Mammary epithelial cell (primary cell): ENCODE measurements at places on chromosomes 2 and 18. TPM values are rescaled to one million over a fixed set of nuclear protein-coding genes. Genes with fewer than 3 reads are reported as not detected.

GRCh38 chr2:19630921-19631320, 270.9 kb downstream of the TTC32 start:
- no peak for DNase-seq

- DNase-seq: no peak
Measured at GRCh38 chr2:36134281-36134680, 221.3 kb upstream of the CRIM1 start.

DNA sequence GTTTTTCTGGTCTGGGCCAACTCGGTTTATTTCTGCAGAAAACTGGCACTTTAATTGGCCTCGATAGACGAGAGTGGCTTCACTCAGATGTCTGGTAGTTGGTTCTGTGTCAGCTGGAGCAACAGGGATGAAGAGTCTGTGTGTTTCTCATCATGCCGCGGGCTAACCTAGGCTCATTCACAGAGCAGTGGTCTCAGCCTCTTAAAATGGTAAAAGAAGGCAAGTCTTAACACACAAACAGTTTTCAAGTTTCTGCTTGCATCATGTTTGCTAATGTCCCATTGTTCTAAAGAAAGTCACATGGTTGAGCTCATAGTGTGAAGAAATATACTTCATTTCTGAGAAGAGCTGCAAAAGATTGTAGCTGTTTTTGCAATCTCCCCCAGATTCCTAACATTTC, 37.5 kb upstream of the ANXA4 start:
- peak; percentile 96 for DNase-seq

DNA sequence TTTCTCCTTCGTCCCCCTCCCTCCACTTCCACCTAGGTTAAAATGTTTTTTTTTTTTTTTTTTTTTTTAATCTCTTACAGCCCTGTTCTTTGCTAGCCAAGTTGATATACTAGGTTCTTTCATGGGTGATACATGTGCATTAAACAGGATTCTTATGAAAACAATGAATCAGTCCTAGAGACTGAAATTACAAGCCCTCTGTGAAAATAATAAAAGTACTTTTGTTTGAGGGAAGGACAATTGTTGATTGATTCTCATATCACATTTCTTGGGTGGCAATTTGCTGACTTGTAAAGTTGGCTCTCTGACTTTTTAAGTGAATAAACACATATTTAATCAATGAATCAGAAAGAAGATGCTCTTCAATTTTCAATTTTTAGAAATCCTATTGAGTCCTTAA, 639.9 kb downstream of the LRP1B start:
- peak; percentile 60 for DNase-seq

DNA sequence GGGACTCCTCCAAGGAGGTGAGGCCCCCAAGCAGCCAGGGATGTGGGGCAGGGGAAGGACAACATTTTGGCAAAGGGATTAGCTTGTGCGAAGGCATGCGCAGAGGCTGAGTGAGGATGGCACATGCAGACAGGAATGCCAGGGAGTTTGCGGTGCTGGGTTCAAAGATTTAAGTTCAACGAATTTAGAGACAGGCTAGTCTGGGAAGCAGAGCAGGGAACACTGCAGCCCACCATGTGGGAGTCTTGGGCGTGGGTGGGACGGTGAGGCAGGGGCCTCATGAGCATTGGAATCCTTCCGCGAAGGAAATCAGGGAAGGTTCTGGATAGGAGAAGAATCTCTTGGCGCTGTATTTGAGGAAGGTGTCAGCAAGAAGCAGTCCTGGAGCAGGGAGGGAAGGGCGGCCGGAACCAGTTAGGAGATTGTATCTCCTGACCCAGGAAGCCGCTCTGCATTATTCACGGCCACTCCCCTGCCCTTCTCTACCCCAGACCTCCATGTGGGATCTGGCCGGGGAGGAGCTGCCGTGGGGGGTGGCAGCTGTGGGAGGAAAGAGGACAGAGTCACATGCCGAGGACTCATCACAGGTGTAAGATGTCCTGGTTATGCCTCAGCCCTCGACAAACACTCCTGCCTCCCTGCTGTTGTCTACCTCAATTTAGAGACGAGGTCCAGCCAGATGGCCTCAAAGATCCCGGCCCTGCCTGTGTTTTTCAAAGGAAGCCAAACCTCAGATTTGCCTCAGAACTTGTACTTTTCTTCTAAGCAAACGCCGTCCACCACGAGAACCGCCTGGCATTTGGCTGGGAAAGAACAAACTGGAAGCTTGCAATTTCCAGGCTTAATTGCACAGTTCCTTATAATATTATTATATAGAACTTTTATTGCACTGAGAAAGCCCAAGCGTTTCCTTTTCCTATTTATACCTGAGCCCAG, 123.7 kb upstream of the SMAD2 start:
- DNase-seq: no peak

DNA sequence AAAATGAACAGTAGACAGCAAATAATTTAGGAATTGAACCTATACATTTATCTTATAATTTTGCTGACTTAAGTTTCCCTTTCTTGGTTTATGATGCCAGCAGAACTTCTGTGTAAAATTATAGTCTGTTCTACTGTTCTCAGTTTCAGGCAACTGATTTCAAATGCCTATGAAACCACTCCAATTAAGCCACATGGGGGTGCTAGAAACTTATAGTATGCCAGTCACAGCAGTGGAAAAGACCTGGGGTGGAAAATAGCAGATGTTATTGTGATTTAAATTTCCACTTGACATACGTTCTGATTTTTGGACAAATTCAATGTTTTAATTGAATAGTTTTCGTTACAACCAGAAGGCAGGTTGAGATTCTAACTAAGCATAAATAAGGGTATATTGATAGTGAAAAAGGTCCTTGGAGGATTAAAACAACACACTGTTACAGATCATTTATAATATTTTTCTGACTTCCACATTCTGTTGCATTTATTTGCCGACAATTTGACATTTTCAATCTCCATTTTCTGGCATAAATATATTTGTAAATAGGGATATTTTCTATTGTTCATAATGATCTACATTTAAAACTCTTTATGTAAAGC, 61.4 kb downstream of the CPS1 start:
- DNase-seq: peak; percentile 19

GRCh38 chr2:55985406-55985805, 61.8 kb upstream of the EFEMP1 start:
- DNase-seq: no peak

DNA sequence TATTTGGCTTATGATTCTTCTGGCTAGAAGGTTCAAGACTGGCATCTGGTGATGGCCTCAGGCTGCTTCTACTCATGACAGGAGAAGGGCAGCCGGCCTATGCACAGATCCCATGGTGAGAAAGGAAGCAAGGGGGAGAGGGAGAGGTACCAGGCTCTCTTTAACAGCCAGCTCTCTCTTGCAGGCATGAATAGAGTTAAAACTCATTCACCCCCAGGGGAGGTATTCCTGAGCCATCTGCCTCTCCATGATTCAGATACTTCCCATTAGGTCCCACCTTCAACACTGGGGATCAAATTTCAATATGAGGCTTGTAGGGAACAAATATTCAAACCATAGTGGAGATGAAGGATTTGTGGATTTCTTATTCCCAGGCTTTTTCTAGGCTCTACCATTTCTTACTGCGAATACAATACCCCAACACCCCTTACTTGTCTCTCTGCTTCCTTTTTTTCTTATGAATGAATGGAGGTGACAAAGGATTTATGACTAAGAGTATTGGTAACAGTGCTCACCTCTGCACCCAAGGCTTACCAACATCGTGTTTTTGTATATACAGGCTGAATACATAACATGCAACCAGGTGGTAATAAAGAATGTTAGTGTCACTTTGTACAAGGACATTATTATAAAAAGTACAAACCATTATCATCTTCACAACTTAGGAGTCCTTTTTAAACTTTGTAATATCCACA, 454.6 kb upstream of the TRIB2 start:
- DNase-seq: no peak

DNA sequence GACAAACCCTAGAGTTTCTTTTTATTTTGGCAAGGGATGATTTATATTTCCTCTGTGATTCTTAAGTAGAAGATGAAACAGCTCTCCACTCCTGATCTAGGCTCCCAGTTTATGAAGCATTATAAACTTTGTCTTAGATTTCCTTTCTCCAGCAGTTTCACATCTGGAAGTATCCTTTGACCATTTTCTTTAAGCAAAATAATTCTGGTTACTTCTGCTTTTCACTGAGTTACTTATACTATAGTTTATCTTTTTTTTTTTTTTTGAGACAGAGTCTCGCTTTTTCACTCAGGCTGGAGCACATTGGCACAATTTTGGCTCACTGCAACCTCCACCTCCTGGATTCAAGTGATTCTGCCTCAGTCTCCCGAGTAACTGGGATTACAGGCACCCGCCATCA, 45.5 kb downstream of the KCMF1 start:
- DNase-seq: no peak

DNA sequence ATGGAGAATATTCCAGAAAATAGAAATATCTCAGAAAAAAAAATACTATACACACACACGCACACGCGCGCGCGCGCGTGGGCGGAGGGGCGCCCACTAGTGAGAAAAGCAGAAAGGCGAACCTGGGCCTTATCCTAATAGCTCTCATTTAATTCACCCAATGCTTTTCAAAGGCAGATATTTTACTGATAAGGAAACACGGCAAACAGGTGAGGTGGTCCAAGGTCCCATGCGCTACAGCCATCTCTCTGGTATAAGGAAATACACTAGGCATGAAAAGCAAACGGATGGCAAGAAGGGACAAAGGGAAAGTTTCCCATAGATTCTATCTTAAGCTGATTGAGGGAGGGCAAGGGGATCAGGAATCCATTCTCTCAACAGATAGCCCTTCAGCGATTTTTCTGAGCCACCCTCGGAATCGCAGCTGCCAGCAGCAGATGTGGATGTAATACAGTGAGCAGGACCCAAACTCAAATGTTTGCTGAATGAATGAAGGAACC, 136.7 kb downstream of the TMEM247 start:
- DNase-seq: no peak

GRCh38 chr18:31490387-31490786, 7.6 kb upstream of the DSG2 start:
- DNase-seq: peak; percentile 86

DNA sequence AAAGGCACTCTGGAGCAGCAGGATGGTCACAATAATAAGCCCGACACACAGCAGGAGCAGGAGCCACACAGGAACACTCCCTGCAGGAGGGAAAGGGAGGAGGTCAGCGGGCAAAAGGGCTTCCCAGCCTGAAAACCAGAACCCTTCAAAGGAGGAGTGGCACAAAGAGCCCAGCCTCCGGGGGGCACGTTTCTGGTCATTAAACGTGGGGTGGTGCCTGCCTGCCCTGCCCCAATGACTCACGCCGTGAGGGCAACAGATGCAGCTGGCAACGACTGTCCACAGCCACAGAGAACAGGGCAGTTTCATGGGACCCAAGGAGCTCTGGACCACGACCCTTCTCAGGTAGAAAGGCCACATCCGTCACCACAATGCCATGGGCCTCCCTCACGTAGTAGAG, 3.0 kb downstream of the PREB start:
- no peak for DNase-seq

DNA sequence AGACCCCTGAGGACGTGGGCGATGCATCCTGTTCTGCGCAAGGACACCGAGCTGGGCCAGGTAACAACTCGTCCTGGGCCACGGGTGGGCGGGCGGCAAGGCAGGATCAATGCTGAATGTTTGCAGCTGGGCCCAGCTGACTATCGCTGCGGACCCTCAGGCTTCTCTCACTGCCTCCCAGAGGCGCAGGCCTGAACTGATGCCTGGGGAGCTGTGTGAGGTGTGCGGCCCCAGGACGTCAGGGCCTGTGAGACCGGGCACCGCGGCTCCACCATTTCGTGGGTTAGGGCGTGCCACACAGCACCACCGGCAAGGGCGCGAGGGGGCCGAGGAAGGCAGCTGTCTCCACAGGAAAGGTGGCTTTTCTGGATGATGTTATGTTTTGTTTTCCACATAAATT, 307.4 kb downstream of the NDUFA10 start:
- DNase-seq: no peak

DNA sequence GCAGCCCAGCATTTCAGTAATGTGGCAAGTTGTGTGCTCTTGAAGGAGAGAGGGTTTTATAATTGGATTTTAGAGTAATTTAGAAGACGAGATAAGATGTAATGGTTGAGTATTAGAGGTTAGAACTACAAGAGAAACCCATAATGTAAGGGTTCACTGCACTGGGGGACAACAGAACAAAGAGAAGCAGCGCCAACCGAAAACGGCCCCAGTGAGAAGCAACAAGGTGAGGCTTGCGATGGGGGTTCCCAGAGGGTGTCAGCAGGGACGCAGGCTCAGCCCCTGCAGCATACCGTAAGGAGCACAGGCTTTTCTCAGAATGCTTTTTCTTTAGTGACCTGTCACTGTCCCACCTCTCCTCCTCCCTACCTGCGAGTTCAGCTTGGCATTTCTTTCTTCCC, 183.9 kb upstream of the ETAA1 start:
- DNase-seq: no peak

- DNase-seq: no peak
Measured at GRCh38 chr2:11563784-11564666, 30.2 kb downstream of the GREB1 start.

DNA sequence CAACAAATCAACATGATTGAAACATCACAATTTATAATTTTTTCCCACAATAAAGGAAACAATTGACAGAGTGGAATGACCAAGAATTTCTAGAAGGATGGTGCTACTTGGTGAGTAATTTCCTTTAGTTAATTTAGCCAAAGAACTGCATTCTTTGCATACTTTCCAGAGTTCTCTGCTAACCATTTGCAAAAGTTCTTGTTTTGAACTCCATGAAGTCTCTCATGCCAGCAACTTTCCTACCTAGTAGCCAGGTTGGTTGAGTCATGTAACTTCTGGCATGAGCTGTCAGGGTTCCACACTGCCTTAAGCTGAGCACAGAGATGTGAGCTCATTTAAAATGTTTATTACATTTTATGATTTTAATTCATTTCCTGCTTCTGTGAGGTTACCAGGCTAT, 539.6 kb downstream of the PID1 start:
- peak; percentile 84 for DNase-seq

- DNase-seq: no peak
Measured at GRCh38 chr18:217532-218336, 50.1 kb downstream of the THOC1 start.

GRCh38 chr2:105257981-105258380, 16.4 kb downstream of the GPR45 start:
- DNase-seq: no peak

DNA sequence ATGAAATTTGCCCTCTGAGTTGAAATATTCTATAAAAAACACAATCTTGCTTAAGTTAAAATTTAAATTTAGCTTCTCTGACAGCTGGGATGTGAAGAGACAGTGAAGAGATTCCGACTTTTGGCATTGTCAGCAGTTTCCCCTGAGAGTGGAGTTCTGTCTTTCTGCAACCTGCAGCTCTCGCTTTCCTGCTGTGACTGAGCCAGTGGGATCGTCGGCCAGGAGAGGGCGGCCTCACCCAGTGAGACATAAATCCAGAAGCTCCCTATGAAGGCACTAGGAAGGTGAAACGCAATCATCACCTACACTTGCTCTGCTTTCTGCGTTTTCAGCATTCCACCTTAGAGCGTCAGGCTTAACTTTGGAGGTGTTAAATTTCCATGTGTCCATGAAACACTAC, 75.4 kb upstream of the HNMT start:
- DNase-seq: peak; percentile 29

GRCh38 chr2:109062859-109063700, 65.9 kb upstream of the SH3RF3 start:
- DNase-seq: no peak

GPR39 gene
- total RNA-seq: 6.1 and 10.3 TPM in 2 replicates

ESPNL gene
- total RNA-seq: under 0.01 TPM

FSHR gene
- not detected in 2 replicates for total RNA-seq

GPR155 gene
- 1.8 and 2.0 TPM in 2 replicates for total RNA-seq

DUSP19 gene
- total RNA-seq: 1.0 TPM

TTN gene
- total RNA-seq: under 0.01 TPM

VWA3B gene
- not detected for total RNA-seq

ATOH8 gene
- total RNA-seq: not detected in 2 replicates

TRIM43 gene
- 0.24 TPM in 1 of 2 replicates, not detected in the other for total RNA-seq

ST8SIA3 gene
- not detected for total RNA-seq

HAAO gene
- not detected in 2 replicates for total RNA-seq
